Inflammatory macrophage (primary cell): ENCODE measurements at places on chromosomes 4 and X.

DNA sequence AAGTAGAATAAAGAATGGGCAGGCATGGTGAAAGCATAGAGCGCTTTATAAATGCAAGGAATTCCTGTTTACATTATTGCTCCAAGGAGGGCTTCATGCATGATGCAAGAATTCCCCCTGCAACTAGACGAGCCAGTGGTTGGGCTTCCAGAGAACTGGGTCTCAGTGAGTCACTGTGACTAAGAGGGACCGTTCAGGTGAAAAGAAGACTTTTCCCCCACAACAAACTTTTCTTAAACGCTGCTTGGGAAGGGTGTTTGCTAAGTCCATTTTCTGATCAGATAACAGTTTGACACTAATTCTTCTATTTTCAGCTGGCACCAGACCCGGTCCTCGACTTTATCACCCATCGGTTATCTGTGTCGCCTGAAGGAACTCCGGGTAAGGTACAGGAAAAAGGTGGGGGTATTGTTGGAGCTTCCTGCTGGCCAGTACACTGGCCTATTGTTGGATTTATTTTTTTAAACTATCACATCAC is 40.1 kb downstream of the LDB2 start:
- no peak for DNase-seq

DNA sequence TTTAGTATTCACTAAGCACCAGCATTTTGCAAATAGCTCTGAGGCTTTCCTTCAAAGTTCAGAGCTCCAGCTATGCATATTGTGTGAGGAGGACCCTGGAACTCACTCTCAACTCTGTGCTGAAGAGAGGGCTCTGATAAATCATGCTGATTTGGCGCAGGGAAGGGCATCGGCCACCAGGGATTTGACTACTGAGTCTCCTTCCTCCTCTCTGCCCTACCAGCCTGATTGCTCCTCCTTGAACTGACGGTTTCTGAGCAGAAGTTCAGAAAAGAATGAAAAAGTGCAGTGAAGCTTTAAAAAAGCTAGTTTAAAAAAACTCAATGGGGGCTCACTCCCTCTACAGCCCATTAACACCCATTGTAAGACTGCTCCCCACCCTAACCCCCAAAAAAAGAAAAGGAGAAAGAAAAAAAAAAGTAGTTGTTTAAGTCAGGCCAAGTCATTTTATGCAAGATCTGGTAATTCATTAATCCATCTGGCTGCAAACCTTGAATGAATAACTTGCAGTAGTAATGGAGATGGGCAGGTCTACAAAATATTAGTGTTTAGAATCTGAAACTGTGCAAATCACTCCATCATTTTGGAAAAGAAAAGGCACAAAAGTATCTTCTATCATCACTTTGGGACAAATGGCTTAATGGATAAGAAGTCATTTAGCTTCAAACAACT is 13.3 kb downstream of the PPARGC1A start:
- DNase-seq = no peak

DNA sequence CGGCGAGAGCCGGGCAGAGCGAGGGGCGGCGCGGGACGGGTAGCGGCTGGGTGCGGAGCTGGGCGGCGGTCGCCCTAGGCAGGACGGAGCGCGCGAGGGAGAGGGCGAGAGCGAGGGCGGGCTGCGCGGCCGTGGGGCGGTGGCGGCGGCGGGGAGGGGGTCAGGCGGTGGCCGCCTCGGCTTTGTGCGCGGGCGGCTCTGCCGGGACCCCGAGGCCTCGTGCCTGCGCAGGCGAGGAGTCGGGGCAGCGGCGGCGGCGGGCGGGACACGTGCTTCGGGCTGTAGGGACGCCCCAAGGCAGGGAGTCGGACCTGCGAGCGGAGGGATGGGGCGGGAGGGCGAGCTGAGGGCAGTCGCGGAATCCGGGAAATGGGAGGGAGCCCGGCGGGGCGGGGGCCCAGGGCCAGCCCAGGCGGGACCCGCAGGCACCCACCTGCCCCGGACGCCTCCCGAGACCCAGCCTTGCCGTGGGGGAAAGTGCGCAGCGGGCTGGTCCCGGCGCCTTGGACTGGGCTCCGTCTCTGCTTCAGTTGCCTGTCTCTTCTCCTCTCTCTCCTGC is 465 bp downstream of the BMPR1B start:
- DNase-seq = no peak

DNA sequence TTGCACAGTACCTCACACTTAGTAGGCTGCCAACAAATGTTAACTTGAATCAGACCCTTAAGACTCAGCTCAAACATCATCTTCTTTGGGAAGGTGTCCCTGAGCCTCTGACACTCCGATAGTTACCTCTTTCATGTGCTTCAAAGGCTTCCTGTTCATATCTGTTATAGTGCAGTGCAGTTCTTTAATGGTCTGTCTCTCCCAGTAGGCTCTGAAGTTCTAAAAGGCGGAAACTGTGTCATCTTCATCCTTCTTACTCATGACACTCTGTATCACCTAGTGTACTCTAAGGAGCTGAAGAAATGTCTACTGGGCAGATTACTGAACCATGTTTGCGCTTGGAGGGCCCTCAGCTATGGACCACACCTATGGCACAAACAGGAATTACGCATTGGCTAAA is 2.1 kb upstream of the DIAPH2 start:
- DNase-seq = no peak

- DNase-seq = no peak
Measured at GRCh38 chr4:89615051-89615450, 221.9 kb downstream of the SNCA start.

DNA sequence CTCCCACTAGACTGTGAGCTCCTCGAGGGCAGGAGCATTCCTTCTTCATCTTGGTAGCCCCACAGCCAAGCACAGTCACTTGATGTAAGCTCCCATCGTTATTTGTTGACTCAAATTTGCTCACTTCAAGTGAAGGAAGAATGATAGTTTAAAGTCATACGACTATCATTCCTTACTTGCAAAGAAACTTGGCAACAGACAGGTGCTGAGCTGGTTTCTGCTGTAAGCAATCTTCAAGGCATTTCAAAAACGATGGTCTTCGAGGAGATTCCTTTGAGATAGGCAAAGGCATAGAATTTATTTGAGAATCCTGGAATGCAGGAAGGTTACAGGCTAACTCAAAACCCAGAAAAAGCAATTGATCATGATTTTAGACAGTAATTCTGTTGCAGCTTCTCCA is 64.8 kb downstream of the QDPR start:
- DNase-seq = no peak

- no peak for DNase-seq
Measured at GRCh38 chr4:82833696-82834313, 35.2 kb upstream of the SCD5 start.

DNA sequence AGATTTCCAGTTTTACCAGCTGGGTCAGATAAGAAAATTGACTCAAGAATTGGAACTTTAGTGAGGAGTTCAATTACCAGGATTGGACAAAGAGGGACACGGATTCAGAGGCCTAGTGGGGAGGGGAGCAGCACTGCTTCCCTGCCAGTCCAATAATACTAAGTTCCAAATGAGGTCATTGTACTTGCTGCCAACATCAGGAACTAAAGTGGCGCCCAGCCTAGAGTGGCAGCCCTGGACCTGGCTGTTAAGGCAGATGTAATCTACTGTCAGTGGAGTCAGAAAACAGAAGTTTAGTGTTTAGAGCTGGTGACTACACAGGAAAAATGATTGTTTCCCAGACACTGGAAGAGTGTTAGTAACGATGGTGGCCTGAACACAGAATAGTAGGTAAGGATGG is 42.7 kb upstream of the RAPGEF2 start:
- no peak for DNase-seq

- peak; percentile 65 for DNase-seq
Measured at GRCh38 chr4:162497564-162498167, 333.9 kb upstream of the FSTL5 start.

GRCh38 chr4:14446311-14446710 is 556.0 kb upstream of the CPEB2 start:
- DNase-seq = no peak

DNA sequence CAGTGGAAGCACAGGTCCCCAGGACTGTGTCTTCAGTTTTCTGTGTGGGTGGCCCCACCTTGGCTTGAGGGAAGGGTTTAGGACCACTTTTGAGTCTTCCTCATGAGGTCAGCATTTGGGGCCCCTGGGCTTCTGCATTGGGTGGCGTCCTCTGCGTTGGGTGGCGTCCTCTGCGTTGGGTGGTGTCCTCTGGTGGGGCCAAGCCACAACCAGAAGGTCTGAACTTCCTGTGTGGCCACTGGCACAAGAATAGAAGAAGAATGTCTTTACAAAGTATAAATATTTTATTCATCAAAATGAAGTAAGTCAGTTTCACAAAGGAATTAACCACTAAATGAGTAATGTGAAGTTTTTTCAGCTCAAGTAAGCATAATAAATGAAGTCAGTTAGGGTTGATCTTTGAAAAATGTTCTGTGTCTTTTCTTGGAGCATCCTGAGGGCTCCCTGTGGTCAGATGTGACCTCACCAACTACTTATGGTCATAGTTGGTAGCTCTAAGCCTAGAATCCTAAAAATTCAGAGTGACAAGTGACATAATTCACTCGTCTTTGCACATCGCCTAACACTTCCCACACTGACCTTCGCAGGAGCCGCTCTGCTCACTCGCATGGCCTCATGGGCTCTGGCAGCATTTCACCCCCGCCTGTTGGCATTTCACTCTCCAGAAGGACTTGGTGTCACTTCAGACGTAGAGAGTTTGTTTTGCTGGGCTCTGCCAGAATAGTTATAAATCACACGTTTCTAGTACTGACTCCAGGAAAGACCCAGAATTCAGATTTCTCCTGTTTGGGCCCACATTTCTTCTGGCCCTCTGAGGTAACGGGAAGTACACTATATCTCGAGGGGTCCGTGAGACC is 39.0 kb upstream of the HGFAC start:
- peak; percentile 55 for DNase-seq

- peak; percentile 25 for DNase-seq
Measured at GRCh38 chrX:107675823-107676555, 47.7 kb downstream of the PRPS1 start.

DNA sequence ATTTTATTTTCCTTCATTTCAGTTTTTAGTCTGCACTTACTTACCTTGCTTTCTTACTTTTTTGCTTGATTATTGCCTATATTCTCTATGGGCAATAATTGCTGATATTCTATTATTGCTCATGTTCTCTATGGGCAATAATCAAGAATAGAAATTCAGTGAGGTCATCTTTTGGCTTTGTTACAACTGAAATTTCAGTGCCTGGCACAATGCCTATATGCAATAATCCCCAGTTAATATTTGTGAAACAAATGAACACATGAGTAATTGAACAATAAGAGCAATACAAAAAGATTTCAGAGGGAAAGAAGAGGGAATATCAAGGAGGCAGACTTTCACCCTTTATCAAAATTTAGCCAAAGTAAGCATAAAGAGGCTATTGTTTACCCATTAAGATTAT is 48.6 kb upstream of the ARSJ start:
- DNase-seq = no peak

DNA sequence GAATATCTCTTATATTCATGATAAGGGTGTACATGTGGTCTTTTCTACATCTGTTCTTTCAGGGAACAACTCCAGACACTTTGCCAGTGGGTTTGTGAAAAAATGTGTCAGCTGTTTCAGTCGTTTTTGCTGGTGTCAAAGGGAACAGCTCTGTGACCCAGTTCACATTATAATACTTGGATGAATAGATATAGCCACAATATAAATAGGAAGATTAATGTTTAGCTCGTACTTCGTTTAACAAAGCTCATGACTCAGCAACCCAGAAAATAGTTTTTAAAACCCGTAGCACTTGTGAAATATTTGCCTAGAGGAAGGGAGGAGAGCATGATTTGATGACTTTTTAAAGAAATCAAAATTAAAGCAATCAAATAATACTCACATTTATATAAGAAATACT is 7.9 kb downstream of the LIAS start:
- no peak for DNase-seq

DNA sequence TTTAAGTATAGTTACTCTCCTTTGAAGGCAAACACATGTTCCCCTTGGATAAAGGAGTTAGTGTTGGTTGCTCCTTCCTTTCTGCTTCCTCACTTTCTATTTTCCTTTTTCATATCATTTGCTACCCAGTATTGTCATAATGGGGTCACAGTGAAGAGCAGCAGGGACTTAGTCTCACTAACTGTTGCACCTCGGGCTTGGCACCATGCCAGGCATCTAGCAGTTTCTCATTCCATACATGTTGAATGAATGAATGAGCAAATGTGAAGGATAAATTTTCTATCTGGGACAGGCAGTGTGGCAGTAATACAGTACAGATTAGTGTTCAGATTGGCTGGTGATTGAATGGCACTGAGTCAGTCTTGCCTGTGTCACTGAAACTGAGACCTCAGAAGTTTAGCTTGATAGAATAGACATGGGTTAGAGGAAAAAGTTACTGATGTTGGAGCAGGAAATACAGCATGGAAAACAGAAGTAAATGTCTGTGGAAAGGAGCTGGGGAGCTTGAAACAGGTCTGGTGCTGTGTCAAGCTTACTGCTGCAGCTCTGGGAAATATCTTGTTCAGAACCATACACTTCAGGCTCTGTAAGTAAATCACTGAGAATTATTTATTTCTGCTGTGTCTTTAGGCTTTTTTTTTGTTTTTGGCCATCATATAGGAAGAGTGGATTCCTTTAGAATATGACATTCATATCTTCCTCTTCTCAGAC is 55.8 kb upstream of the PITX2 start:
- no peak for DNase-seq

GRCh38 chr4:8913858-8914460 is 42.3 kb upstream of the HMX1 start:
- DNase-seq = no peak

DNA sequence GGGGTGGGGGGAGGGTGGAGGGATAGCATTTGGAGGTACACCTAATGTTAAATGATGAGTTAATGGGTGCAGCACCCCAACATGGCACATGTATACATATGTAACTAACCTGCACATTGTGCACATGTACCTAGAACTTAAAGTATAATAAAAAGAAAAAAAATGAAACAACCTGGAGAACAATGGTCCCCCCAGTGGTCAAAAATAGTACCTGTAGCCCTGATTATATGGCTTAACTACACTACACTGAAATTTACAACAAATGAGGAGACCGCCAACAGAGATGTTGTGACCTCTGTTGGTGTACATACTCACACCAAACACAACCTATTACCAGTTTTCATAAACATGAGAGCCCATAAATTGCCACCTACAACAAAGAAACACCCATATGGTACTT is 7.3 kb upstream of the MAGEE1 start:
- DNase-seq = no peak

- peak; percentile 96 for DNase-seq
Measured at GRCh38 chr4:184514121-184514988, 40.0 kb upstream of the IRF2 start.

DNA sequence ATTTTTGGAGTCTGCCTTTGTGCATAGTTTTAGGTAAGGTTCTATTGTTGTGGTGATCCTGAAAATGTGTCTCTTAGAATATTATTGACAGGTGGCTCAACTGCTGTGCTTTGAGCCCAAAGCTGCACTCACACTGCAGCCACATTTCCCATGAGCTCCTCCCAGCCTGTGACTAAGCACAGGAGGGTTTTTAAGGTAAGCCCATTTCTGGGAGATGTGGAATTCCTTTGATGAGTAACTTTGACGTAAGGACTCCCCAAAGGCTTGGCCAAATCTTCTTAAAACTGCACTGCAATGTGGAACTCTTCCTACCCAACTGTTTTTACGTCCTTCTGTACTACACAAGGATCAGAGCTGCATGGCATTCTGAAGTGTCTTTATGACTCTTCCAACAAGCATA is 20.0 kb upstream of the TMPRSS11A start:
- no peak for DNase-seq

- DNase-seq = no peak
Measured at GRCh38 chr4:152996111-152996571, 60.0 kb downstream of the FHDC1 start.

GRCh38 chrX:49061916-49062315 is 3.1 kb downstream of the CCDC120 start:
- DNase-seq = no peak

GRCh38 chrX:119870626-119871131 is 854 bp downstream of the RNF113A start:
- peak; percentile 60 for DNase-seq

- DNase-seq = peak; percentile 2
Measured at GRCh38 chrX:21374163-21374993, at the start of gene CNKSR2. TSS of gene CNKSR2 (plus strand) at chrX:21374418. CDS start at chrX:21374898, 480 bp downstream.
